SW 1271 (cell line): ENCODE measurements at places on chromosomes 2 and 18.

DNA sequence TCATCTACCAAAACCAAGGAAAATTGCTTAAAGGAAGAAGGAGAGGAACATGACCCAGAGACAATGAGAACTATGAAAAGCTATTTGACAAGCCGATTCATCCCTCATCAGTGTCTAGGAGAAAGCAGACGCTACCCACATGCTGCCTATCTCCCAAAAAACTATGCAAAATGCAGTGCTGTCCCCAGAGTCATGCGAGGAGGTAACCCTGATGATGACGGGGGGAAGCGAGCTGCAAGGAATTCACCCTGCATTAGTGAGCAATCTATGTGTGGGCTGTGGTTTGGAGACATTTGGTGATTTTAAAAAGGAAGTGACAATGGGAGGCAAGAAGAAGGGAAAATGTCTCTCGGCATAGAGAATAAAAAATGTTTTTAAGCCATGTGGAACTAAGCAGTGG lies 472.7 kb downstream of the CMPK2 start:
- no peak for DNase-seq

- DNase-seq: no peak
Observed at GRCh38 chr2:149261692-149262091, 68.7 kb upstream of the LYPD6 start.

- DNase-seq: no peak
Observed at GRCh38 chr2:53786352-53786704, 425 bp downstream of the ASB3 start.

DNA sequence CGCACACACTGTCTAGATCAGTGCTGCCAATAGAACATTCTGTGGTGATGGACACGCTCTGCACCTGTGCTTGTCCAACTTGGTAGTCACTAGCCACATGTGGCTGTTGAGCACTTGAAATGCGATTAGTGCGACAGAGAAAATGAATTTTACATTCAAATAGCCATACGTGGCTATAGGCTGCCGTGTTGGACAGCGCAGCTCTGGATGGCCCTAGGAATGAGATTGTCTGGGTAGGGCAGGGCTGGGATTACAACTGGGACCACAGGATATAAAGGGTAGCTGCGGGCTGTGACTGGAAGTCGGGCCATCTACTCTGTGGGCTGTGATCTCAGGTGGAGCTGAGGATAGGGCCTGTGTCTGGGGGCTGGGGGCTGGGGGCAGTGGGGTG lies 5.2 kb downstream of the ASIC4 start:
- DNase-seq: no peak

GRCh38 chr2:200944467-200945394 lies 18.7 kb downstream of the ORC2 start:
- DNase-seq: peak; percentile 67

GRCh38 chr18:34734056-34734455 lies 24.0 kb downstream of the DTNA start:
- DNase-seq: no peak

DNA sequence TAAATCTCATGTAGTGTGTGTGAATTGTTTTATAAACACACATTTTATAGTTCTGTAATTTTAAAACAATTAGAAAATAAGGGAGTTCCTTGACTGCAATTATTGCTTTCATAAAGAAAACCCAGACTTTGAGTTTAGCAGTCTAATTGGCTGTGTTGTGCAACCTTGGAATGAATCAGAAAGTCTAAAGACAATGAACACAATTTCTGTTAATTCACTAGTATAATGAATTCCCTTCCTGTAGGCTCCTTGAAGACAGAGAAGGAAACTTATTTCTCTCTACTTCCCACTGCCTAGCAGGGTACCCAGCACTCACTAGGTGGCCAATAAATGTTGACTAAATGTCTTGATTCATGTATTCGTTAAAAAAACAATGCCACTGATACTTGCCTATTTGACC lies 79.9 kb downstream of the ANTXR1 start:
- DNase-seq: no peak

GRCh38 chr2:38672445-38673391 lies 6.8 kb downstream of the GALM start:
- DNase-seq: no peak

- peak; percentile 4 for DNase-seq
Observed at GRCh38 chr2:209473930-209474419, 50.1 kb downstream of the MAP2 start.

GRCh38 chr2:172137109-172137508 lies 34.4 kb upstream of the DLX2 start:
- no peak for DNase-seq

- no peak for DNase-seq
Observed at GRCh38 chr2:84052913-84053312, 406.2 kb downstream of the SUCLG1 start.

GRCh38 chr2:205754924-205755321 lies 72.6 kb downstream of the NRP2 start:
- no peak for DNase-seq

GRCh38 chr18:44135741-44136140 lies 544.9 kb upstream of the SETBP1 start:
- no peak for DNase-seq

GRCh38 chr2:31296641-31297287 lies 62.8 kb downstream of the EHD3 start:
- DNase-seq: no peak

GRCh38 chr18:76451396-76452331 lies 43.4 kb downstream of the ZNF516 start:
- no peak for DNase-seq

- no peak for DNase-seq
Observed at GRCh38 chr2:186542002-186542401, 47.9 kb upstream of the ITGAV start.

DNA sequence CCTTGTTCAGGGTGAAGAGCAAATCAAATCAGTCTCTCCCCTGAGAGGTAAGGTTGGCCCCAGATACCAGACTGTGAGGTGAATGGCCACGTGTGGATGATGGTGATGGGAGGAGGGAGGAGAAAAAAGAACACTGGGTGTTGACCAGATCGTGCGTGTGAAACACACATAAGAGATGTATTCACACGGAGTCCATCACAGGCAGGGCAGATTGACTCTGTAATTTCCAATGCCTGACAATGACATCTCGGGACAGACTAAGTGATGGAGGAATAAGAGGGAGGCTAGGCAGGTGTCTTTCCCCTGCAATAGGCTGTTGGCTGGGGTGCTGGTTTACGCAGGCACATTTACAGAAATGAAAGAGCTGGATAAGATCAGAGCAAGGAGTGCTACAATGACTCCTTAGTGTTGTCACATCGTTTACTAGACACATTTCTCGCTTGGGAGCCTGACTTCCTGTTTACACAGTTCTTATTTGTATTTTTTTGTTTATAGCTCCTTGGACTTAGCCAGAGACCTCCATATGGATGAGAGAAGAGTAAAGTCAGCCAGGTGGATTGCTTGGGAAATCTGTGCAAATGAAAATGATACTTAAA lies 43.1 kb downstream of the CPO start:
- DNase-seq: no peak

DNA sequence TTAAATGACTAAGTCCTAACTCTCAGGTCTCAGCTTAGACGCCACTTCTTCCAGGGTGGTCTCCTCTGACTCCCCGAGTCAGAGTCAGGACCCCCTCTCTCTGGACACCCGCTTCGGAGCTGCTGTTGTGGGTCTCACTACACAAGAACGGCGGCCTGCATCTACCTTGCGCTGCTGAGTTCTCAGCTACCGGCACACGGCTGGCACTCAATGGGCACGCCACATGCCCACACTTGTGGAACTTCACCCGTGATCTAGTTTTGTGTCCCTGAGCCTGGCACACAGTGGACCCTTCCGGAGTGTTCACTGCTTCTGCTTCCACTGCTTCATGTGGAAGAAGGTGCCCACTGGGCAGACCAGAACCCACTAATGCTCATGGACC lies 58.3 kb upstream of the ID2 start:
- no peak for DNase-seq

DNA sequence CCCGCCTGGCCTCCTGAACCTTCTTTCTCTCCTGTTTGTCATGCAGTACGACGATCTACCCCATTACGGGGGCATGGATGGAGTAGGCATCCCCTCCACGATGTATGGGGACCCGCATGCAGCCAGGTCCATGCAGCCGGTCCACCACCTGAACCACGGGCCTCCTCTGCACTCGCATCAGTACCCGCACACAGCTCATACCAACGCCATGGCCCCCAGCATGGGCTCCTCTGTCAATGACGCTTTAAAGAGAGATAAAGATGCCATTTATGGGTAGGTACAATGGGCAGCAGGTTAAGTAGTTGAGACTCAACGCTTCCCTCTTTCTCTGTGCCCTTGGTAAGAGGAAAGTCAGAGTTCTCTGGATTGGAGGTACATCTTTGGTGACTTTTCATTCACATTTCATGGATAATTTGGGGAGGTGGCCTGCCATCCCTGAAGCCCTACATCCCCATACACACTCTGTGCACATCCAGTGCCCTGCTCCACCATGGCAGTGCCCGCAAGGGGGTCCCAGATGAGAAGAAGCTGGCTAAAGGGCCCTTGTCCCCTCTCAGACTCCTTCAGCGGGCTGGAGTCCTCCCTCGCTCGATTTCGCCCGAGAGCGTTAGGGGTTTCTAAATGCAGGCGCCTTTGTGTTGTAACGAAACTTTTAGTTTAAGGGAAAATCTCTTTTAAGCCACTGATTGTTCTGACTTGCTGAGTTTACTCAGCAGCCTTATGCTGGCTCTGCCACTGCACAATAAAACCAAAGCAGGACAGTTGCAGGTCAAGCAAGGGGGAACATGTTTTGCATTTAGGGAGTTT lies 3.0 kb downstream of the MEIS1 start:
- no peak for DNase-seq

- DNase-seq: no peak
Observed at GRCh38 chr2:12678186-12678585, 38.5 kb upstream of the TRIB2 start.

DNA sequence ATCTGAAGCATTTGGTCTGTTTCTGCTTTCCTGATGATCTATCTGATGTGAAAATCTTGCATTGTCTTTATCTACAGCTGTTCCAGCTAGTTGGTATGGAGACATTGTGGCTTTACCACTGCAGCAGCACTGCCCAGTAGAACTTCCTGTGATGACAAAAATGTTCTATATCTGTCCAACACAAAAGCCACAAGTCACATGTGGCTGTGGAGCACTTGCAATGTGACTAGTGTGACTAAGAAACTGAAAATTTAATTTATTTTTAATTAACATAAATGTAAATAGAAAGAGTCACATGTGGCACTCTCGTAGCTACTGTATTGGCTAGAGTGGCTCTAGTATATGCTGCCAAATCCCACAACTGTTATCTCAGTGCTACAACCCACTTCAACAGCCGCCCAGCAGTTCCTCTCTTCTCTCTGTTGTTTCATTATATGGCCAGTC lies 425.7 kb downstream of the SETBP1 start:
- DNase-seq: no peak

DNA sequence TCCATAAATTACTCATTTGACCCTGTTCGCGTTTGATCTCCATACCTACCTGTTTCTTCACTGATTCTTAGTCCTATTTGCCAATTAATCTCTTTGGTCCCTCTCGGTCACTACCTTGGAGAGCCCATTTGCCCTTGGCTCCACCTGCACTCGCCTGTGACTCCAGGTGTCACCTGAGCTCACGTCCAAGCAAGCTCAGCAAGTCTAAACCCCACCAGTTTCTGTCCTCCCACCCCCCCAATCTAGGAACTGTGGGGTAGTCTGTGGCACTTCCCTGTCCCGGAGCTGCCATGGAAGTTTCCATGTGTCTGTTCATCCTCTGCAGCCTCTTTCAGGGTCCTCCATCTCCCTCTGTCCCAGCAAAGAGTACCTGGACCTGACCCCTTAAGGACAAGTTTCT lies 68.1 kb upstream of the BCL2L11 start:
- no peak for DNase-seq

DNA sequence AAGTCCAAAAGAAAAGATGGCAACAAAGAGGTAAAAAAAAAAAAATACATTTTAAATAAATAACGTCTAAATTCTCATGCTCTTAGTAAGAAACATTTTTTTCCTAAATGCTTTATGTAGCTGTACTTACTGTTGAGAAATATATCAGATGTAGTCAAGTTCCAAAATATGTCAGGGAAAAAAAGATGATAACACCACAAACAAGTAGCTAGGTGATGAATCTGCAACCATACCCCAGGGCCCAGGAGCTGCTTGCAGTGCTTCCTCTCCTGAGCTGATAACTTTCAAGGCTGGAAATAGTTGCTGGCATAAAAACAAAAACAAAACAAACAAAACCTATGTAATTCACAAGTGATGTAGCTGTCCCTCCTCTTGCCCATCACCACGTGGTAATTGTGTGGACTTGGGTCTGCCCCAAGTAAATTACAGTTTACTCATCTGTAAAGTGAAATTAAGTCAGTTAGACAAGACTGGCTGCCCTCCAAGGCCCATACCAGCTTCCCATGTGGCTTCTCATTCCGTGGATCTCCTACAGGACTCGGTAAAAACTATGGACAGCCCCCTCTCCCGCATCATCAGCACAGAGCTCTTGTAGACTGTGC lies 82.6 kb downstream of the SP100 start:
- no peak for DNase-seq

GRCh38 chr2:8000870-8001269 lies 681.0 kb upstream of the ID2 start:
- no peak for DNase-seq

- no peak for DNase-seq
Observed at GRCh38 chr2:21415234-21415633, 291.5 kb downstream of the TDRD15 start.

GRCh38 chr2:229133155-229133772 lies 137.8 kb downstream of the PID1 start:
- peak; percentile 30 for DNase-seq

GRCh38 chr18:22467760-22468553 lies 50.2 kb upstream of the CTAGE1 start:
- DNase-seq: no peak
